ENCODE measurements at places on chromosomes 6 and 20. TPM values are rescaled to one million over a fixed set of nuclear protein-coding genes. Genes with fewer than 3 reads are reported as not detected.

- no peak for DNase-seq
These were observed 16.1 kb upstream of the SAMHD1 start for GRCh38 chr20:36967636-36968035.

DNA sequence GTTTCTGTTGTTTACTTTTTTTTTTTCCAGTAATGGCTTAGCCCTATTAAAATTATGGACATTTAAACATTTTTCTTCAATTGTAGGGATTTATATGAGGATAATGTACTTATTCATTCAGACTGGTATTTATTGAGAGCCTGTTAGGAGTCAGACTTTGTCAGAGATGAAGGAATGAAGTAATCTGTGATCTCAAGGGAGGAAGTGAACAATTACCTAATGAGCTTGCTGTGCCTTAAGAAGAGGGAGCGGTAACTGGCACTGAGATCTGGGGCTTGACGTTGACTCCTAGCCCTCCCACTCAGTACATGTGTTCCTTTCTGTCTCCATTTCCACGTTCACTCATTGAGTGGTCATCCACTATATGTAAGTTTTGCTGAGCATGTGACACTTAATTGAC is 12.6 kb downstream of the AFDN start:
- no peak for DNase-seq

DNA sequence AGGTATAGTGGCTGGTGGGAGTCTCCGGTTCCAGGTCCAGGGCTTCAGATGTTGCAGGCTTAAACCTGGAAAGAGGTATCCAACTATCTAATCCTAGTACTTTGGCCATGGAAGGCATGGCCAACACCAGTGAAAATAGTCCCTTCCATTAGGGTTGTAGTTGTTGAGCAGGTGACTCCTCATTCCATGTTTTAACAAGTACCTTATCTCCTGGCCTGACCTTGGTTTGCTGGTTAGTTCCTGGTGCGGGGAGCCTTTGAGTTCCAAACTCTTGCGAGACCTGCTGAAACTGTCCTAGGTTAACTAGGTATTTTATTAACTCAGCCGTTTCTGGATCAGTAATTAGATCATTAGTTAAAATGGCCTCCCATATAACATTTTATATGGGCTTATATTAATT is 165.1 kb upstream of the PROKR2 start:
- DNase-seq, result no peak

- DNase-seq, result no peak
These were observed 145.9 kb downstream of the RALGAPA2 start for GRCh38 chr20:20566516-20566915.

- no peak for DNase-seq
These were observed 4.7 kb upstream of the SEC63 start for GRCh38 chr6:107962723-107963122.

DNA sequence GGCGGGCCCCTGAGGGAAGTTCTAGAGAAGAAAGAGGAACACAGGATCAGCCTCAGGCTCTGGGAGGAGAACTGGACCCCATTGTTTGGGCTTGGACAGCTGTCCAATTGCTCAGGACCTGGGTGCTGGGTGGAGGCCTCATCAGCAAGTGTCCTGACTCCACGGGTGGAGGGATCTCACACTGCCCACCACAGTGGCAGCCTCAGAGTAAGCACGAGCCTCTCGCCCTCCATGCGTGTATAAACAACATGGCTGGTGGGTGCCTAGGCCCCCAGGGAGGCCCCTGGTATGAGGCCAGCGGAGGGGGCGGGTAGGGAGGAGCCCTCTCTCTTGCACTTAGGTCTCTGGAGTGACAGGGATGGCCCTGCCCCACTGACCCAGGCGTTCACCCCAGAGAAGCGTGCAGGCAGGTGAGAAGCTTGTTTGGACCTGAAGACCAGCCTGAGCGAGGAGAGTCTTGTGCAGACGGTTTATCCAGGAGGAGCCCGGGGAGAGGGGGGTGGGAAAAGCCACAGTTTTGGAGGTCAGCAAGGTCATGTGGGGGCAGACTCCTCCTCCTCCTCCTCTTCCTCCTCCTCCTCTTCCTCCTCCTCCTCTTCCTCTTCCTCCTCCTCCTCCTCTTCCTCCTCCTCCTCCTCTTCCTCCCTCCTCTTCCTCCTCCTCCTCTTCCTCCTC is 41.9 kb upstream of the BHLHE23 start:
- DNase-seq, result no peak

DNA sequence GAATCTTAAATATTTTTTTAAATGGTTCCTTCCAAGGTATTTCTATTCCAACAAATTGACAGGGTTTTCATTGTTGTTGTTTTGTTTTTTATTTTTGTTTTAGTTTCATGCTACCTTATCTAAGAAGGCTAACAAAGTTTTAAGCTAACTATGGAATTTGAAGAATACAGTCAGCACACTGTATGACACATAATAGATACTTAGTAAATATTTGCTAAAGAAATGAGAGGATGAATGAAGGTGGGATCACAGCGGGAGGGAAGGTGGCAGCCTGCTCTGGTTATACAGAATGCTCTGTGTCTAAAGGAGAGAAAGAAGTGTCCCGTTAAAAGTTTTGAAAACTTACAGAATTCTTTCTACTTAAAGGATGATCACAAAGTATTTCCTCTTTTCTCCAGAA is 43.7 kb upstream of the DST start:
- DNase-seq, result no peak

The MLIP gene
- 80.6 TPM for polyA plus RNA-seq

The ZFAND3 gene
- polyA plus RNA-seq, result 95.5 TPM
